ENCODE measurements at places on chromosomes 7 and 10.

- DNase-seq: no peak
These were observed 88.4 kb downstream of the POLR1F start for GRCh38 chr7:19620470-19620869.

DNA sequence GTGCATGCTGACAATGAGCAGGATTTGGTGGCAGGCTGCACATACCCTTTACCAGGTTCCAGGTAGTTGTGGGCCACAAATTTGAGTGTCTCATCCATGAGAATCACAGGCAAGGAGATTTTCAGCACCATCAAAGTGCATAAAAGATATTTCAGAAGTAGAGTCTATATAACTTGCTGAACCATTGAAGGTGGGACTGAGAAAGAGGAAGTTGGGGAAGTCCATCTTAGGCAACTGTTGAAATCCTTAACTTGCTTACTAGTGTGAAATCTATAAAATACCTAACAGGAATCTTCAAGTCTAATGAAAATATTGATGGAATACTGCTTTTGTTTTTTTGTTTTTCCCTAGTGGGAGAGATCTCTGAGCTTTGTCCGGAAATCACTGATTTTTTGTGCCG is 325.1 kb upstream of the PLXDC2 start:
- no peak for DNase-seq

DNA sequence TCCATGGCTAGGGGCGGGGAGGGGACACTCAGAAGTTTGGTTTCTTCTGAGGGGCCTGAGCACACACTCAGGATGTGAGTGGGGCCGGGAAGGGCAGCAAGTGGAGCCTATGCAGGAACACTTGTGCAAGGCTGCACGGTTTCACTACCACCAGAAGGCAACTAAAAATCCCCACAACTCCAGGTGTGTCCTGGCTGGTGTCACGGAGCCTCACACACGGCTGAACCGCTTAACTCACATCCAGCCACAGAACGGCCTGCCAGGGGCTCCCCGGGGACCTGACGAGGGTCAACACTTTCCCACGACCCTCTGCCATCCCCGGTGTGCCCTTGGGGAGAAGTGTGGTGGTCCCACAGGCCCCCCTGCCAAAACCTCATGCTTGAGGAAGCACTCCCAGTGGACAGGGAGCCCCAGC is 173.9 kb downstream of the ELFN1 start:
- no peak for DNase-seq

DNA sequence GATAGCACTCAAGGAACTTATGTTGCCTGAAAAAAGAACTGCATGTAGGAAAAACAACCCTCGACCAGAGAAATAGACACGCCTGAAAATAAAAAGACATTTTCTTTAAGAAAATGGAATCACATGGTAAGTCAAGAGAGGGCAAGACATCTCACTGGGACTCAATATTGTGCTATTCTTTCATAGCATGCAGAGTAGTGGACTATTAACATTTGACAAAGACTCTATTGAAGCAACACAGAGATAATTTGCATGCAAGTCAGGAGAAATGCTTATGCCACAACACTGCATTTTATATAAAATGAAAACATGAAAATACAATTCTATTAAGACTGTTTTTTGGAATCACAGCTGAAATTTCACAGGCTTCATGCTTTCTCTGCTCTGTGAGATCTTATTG is 77.9 kb upstream of the RHOBTB1 start:
- no peak for DNase-seq

- no peak for DNase-seq
These were observed 140.9 kb downstream of the GALNT17 start for GRCh38 chr7:71272509-71273490.

Data from activated naive CD4-positive, alpha-beta T cell treated with Interleukin-2 at 50 U/mL for 16 hours (primary cell).